ENCODE measurements at places on chromosomes 4 and X.
A peak's percentile ranks its signal among the peaks of the same experiment; 100 is the strongest.

- no peak for DNase-seq
Observed at GRCh38 chr4:124167602-124168001, 544.9 kb downstream of the ANKRD50 start.

DNA sequence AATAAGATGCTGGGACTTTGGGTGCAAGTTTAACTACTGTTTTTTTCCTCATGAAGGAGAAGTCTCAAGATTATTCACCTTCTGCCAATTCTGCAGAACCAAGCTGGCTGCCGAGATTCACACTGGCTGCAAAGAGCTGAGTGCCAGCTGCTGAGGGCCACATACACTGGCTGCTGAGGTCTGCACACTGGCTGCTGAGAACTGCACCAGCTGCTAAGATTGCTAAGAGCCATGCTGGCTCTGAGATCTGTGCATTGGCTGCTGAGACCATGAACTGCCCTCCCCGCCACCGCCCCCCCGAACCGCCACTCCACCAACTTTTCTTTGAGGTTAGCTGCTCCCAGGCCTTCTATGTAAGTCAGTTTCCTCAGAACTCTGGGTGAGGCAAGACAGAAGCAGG lies 330.3 kb downstream of the CBLL2 start:
- no peak for DNase-seq

DNA sequence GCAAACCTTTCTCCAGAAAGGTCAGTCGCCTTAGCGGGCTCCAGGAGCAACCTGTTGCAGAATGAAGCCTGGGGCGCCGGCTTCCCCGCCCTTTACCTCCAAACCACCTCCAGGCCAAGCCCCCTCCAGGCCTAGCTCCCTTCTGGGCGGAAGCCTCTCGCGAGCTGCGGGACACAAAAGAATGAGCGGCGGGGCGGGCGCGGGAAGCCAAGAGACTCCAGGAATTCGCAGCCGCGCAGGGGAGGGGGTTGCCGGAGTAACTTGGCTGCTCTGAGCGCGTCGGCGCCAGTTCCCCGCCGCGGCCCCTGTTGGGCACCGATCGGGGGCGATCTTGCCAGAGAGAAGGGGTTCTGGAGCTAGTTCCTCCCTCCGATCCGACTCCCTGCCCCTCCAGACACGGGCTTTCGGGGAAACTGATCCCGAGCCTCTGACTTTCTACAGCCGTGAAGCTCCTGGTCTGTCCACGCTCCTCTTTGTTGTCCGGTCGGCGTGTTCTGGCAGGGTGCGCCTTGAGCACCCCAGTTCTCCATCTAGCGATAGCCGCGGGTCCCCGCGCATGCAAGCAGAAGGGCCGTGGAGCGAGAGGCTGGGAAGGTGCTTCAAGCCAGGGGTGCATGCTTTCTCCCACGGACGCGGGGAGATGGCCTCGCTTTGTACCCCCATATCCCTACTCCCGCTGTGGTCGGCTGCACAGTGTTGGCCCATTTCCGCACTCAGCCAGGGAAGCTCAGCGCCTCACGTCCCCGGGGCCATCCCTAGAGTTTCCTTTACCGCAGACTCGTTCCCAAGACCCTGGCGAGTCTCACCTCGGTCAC lies 1.2 kb downstream of the PROM1 start:
- DNase-seq: peak; percentile 48

- no peak for DNase-seq
Observed at GRCh38 chr4:180947425-180947824, 1295.8 kb upstream of the TENM3 start.

DNA sequence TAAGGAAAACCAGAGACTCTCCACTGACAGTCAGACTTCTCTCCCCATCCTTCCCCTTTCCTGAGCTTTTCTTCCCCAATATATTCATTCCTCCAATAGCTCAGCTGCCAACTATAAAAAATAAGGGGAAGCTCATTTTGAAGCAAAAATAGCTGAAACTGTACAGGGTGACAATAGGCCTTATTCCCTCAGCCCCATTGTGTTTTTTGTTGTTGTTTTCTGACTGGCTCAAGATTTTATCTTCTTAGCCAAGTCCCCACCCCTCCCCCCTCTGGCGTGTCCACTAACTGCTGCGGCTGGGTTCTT lies 26.2 kb downstream of the PRPS1 start:
- DNase-seq: peak; percentile 59

DNA sequence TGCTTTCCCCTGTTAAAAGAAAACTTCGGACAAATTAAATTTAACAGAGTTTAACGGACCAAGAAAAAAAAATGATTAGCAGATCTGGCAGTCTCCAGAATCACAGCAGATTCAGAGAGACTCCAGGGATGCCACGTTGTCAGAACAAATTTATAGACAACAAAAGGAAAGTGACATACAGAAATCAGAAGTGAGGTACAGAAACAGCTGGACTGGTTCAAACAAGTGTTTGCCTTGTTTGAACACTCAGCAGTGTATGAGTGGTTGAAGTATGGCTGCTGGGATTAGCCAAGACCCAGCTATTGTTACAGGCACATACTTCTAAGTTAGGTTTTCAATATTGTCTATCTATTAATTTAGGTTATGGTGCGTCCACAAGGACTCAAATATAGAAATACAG lies 19.1 kb downstream of the PIR start:
- no peak for DNase-seq

Data from suppressor macrophage (primary cell).